ENCODE measurements at places on chromosomes 6 and 20. TPM values are rescaled to one million over a fixed set of nuclear protein-coding genes. Genes with fewer than 3 reads are reported as not detected.

The MYCT1 gene
- 2.3 TPM for total RNA-seq

The TAF8 gene
- 10.6 TPM for total RNA-seq

The BTN2A1 gene
- total RNA-seq: 3.9 TPM

DNA sequence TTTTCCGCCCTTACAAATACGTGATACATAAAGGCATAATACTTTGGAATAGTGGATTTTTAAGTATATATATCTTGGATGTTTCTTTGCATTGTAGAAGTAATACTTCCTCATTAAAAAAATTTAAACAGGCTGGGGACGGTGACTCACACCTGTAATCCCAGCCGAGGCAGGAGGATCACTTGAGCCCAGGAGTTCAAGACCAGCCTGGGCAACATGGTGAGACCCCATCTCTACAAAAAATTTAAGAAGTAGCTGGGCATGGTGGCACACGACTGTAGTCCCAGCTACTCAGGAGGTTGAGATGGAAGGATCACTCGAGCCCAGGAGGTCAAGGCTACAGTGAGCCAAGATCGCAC, 38.6 kb upstream of the RNF8 start:
- DNase-seq: no peak

- no peak for DNase-seq
Observed at GRCh38 chr6:86251106-86251505, 608.4 kb upstream of the SYNCRIP start.

DNA sequence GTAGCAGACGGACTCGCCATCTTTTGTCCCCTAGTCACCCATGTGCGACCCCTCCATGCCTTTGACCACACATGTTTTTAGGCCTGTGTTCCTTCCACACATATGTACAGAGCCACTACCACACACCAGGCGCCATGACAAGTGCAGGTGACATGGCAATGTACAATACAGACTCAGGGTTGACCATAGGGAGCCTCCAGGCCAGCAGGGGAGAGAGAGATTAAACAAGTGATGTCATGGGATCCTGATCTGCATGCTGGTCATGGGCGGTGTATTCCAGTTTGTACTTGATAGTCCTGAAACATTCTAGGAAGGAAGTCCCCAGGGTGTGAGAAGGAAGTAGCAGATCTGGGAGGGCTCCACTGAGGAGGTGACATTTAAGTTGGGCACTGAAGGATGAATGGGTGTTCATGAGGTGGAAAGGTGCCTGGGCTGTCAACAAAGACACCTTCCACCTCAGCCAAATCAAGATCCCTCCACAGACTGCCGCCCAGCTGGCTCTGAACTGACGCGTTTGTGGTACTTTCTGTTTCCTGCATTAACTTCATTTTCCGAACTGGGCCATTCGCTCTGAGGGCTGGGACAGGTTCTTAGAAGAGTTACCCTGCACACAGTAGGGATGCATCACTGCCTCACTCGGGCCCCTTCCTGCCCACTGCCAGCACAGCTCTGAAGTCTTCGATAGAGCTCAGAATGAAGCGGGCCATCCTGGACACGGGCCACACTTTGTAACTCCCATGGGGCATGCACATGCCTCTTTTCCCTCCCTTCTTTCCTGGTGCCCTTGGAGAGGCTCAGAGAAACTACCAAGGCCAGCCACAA, 94.0 kb downstream of the NOL4L start:
- no peak for DNase-seq
